NCI-H774 (cell line): ENCODE measurements at places on chromosomes 1 and 21.

DNA sequence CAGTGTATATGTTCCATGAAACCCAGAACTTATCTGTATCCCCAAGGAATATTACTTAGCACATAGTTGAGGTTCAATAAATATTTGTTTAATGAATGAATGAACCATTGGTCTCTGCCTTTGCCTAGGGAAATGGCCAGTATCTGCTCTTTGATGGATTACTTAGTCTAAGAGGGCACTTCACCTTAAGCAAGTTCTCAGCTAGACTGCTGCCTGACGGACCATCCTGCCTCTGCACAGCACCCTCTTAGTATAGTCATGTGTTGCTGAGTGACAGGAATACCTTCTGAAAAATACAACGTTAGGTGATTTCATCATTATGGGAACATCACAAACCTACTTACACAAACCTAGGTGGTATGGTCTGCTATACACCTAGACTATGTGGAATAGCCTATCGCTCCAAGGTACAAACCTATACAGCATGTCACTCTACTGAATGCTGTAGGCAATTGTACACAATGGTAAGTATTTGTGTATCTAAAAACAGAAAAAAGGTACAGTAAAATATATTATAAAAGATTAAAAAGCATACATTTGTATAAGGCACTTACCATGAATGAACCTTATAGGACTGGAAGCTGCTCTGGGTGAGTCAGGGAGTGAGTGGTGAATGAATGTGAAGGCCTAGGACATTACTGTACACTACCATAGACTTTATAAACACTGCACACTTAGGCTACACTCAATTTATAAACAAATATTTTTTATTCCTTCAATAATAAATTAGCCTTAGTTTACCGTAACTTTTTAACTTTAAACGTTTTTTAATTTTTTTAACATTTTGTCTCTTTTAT, 83.7 kb upstream of the LRRC8D start:
- no peak for DNase-seq

- DNase-seq: no peak
Observed at GRCh38 chr1:155873860-155874259, 14.5 kb downstream of the SYT11 start.

DNA sequence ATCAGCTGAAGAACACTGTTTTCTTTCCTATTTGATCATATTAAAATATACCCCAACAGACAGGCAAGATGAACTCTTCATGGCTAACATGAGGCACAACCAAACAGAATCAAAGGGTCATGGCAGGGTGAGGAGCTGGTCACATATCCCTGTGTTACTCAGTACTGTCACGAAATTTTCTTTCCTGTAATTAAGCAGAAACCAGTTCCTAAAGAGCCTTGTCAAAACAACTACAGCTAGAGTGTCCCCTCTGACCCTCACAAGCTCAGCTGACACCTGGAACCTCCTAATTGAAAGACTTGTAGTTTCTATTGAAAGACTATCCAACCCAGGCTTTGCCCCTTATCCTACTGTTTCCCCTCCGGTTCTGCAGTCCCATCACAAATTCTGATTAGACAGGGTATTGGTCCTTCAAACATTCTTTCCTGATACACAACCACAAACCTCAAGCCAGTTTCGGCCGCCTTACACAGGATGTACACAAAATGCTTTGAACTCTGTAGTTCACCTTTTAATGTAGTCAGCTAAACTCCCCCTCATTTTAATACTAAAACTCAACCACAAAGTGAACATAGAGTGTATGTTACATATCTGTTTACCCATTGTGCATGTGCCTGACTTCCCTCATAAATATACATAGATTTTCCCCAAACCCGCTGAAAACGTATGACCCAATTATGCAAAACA, 651.9 kb downstream of the MRPL39 start:
- no peak for DNase-seq

DNA sequence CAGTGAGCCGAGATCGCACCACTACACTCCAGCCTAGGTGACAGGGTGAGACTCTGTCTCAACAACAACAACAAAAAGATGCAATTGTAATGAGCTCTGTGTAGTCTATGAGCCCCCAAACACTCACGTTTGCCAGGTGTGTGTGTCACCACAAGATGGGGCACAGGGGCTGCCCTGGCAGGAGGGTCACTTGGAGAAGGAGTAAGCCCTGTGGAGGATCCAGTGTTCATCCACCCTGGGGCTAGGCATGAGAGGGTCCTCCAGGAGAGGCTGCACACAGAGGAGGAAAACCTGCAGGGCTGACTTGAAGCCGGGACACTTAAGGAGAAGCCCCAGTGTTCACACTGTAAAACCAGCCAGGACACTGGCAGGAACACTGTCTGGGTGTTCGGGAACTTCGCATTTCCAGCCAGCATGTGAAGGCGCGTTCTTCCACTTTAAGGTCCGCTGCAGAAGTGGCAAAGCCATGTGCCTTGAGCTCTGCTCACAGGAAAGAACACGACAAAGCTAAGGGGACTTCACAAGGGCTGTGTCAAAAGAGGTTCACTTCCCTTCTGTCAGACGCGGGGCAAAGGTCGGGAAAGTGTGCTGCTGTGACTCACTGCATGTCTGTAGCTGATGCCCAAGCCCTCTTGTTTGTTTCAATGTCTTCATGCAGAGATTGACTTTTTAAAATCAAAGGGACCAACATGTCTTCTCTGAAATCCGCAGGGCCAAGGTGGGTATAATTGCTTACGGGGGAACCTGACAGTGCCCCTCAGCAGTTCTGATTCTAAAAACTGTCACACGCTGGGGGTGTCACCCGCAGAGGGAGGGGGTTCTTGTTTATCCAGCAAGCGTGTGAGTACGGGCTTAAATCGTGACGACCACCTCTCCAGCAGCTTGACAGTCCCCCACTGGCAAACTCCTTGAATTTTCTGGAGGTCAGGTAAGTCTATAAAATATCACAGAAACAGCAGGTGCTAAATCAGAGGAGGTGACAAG, 102.8 kb downstream of the RIPK4 start:
- no peak for DNase-seq
